ENCODE measurements at places on chromosomes 7 and 10.

- no peak for DNase-seq
Measured at GRCh38 chr7:92295391-92295790, 49.6 kb downstream of the ANKIB1 start.

- DNase-seq = no peak
Measured at GRCh38 chr7:158033196-158033595, 554.4 kb downstream of the PTPRN2 start.

- no peak for DNase-seq
Measured at GRCh38 chr10:361203-362081, 226.2 kb downstream of the ZMYND11 start.

- DNase-seq = no peak
Measured at GRCh38 chr7:121080257-121080912, 91.9 kb downstream of the CPED1 start.

- no peak for DNase-seq
Measured at GRCh38 chr10:46545861-46546590, 10.4 kb downstream of the GPRIN2 start.

- DNase-seq = no peak
Measured at GRCh38 chr7:42832667-42833066, 79.2 kb downstream of the C7orf25 start.

DNA sequence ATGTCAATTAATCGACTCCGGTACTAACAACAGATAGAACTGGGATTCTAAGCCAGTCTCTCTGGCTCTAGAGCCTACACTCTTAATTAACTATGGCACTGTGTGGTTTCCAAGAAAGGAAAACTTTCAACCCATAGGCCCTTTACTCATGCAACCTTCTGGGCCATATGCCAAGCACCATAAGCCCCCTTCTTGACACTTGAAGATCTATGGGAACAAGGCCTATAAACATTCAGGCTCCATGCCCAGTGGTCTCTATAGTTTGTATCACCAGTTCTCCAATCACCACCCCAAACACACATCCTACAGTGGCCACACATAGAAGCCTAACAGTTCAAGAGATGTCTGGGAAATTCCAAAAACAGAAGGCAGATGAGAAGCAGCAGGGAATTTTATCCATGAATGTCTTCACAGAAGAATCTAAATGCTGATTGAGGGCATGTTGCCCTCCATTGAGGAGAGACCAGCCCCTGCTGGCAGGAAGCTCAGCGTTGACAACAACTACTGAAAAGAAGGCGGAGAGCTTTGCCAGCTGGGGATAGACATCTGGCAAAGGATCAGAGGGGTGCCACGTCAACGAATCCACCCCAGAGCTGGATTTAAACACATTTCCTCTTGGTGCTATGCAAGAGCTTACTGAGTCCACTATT, 64.4 kb downstream of the GRM3 start:
- DNase-seq = no peak

DNA sequence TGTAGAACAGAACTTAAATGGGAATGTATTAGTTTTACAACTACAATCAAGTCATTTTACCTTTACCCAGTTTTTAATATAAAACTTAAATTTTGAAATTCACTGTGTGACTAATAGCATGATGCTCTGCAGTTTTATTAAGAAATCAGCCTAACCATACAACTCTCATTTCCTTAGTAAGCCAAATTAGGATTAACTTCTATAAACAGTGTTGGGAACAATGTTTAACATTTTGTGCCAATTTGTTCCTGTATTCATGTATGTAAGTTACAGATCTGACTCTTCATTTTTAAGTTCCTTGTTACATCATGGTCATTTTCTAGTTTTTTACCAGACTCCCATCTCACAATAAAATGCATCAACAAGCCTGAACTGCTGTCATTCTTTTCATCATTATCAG, 209.8 kb downstream of the ZEB1 start:
- no peak for DNase-seq

GRCh38 chr10:70943841-70944466, 55.6 kb upstream of the PCBD1 start:
- DNase-seq = no peak

- no peak for DNase-seq
Measured at GRCh38 chr7:76333511-76334101, 25.2 kb downstream of the YWHAG start.

All from NCI-H226 (cell line).